Activated naive CD4-positive, alpha-beta T cell treated with anti-CD3 and anti-CD28 coated beads for 36 hours (primary cell): ENCODE measurements at places on chromosomes 11 and 22.
A peak's percentile ranks its signal among the peaks of the same experiment; 100 is the strongest.

GRCh38 chr11:12132790-12133145 lies 22.4 kb downstream of the MICAL2 start:
- no peak for DNase-seq

GRCh38 chr11:11345099-11345498 lies 8.0 kb downstream of the CSNK2A3 start:
- DNase-seq: no peak

GRCh38 chr22:41481131-41481830 lies 12.4 kb downstream of the ACO2 start:
- DNase-seq: no peak

DNA sequence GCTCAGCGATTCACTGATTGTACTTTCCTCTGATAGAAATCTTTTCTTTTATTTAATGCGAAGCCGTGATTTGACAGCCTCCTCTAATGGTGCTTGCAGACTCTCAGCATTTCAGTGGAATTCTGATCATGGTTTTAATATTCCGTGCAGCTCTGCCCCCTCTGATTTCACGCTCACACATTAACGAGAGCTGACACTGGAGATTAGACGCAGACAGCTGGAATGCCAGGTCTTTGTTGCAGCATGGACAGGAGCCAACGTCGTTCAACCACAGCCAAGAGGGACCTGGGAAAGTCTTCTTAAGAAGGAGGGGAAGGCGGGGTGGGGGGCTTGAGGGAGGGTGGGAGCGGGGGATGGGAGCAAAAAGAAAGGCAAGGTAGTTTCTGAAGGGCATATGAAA lies 186.4 kb downstream of the BLID start:
- DNase-seq: no peak

- no peak for DNase-seq
These were observed 2.9 kb downstream of the CLCF1 start for GRCh38 chr11:67370351-67371076.

GRCh38 chr22:38141217-38141973 lies 30.9 kb upstream of the BAIAP2L2 start:
- DNase-seq: no peak

- no peak for DNase-seq
These were observed 12.6 kb upstream of the MMP20 start for GRCh38 chr11:102637731-102638130.

DNA sequence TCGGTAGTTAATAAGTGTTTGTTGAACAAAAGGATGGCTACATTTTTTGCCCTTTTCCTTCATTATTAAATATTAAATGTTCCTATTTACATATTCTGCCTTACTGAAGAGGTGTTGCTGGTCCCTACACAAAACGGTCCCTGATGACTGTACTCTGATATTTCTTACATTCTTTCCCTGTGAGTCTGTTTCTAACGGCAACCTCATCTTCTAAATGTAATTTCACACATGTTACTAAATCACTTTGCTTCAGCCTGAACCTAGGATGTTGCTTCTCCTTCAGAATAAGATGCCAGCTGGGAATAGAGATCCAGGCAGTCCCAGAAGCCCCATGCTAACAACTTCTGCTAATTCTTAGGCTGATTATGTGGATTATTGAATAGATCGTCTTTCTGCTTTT lies 50.3 kb downstream of the SPON1 start:
- no peak for DNase-seq

GRCh38 chr11:120240866-120241265 lies 926 bp downstream of the POU2F3 start:
- no peak for DNase-seq

DNA sequence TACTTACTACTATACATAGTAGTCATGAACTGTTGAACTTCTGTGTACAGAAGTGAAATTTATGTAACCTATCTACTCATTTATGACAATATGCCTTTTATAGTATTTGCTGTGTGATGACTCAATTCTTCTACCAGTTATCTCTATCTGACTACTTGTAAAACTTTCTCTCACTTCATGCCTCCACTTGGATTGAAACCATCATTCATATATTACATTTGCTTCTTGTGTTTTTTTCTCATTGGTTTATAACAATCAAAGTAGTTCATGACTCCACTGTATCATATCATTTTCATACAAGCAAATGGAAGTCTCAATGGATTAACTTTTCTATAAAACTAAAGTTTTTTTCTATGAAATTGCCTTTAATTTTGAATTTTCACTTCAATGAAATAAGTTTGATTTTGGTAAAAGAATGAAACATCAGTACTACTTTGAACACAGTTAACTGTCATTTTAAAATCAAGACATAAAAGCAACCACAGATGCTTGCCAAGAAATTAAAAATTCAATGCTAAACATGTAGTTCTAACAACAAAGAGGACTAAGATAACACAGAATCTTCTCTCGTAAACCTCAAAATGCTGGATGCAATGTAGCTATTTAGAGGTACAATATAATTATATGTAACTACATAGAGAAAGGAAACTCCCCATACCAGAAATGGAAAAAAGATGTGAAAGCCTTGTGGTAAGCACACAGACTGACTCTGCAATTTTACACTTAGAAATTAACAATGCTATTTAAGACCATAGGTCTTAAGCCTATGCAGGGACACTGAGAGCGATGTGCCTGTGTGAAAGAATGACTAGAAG lies 27.6 kb upstream of the EXPH5 start:
- no peak for DNase-seq

GRCh38 chr11:78149646-78150045 lies 10.2 kb upstream of the ALG8 start:
- peak; percentile 41 for DNase-seq
